ENCODE measurements at places on chromosomes 1 and 21.

GRCh38 chr1:65830306-65830705 lies 37.6 kb downstream of the PDE4B start:
- DNase-seq, result no peak

DNA sequence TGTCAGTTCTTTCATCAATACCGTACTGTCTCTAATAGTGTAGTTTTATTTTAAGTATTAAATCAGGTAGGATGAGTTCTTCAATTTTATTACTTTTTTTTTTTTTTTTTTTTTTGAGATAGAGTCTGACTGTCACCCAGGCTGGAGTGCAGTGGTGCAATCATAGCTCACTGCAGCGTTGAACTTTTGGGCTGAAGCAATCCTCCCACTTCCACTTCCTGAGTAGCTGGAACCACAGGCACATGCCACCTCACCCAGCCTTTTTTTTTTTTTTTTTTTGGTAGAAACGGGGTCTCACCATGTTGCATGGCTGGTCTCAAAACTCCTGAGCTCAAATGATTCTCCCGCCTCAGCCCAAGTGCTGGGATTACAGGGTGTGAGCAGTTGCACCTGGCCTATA lies 44.3 kb downstream of the INAVA start:
- DNase-seq, result no peak

DNA sequence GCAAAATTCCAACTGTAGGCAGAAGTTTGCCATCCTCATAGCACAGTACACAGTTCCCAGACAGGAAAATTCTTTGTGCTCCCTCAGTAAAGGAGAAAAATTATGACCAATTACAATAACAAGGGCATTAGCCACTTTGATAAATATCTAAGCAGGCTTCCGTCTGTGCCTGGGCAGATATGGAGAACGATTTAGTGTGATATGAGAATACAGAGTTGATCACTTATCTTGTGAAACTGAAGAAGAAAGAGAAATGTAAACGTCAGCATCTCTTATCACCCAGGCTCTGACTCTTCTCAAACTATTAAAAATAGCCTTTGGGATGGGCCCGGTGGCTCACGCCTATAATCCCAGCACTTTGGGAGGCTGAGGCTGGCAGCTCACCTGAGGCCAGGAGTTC lies 54.5 kb upstream of the TIAM1 start:
- no peak for DNase-seq

DNA sequence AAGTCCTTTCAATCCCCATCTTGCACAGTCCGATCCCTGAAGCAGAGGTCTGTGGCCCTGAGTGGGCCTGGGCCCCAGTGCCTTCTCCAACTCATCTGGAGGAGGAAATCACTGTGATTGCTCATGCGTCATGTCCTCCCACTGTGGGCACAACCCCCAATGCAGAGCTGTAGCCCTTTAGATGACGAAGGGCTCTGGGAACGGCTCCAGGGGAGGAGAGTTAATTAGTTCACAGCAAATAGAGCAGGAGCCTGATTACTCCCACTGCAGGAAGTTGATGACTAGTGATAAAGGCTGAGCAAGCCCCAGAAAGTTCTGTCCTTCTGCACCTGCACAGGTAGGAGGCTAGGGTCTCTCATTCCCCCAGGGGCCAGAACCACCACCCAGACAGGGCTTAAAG lies 111.5 kb downstream of the CCDC185 start:
- peak; percentile 94 for DNase-seq

DNA sequence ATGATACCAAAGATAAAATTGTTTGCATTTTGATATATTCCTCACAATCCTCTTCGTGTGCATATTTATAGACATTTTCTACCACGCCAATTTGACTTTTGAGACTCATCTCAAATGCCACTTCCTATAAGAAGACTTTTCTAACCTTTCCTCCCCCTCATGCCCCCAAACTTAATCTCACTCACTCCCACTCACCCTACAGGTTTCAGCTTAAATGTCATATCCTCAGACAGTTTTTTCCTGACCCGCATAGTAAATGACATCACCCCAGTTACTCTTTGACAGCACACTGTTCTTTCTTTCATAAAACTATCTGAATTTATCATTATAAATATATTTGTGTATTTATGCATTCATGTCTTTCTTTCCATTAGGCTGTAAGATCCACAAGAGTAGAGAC lies 29.6 kb upstream of the RGS8 start:
- DNase-seq, result no peak

DNA sequence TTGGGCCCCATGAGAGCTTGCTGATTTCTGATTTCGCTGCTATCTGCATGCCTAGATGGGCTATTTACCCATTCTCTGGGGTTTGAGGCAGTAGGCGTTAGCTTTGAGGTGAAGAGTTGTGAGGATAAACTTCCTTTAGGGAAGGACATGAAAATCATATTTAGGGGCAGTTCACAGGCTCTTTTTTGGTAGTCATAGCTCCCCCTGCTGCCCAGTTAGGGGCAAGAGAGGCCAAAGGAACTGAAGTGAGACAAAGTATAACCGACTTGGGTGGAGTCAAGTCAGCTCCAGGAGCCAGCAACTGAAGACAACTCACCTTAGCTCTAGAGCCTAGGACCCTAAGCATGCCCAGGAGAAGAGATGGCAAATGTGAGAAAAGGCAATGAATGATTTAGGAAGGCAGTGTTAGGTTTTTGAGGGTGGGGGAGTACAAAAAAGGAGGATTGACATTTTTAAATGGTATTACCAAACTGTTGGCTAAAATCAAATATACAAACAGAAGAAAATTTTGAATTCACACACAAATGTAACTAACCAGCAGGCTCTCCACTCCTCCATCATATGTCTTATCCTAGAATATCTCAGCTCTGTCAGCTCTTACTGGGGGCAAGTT lies 625.2 kb downstream of the LMO4 start:
- DNase-seq, result peak; percentile 71

GRCh38 chr1:167904652-167905130 lies 9.2 kb downstream of the ADCY10 start:
- peak; percentile 86 for DNase-seq

DNA sequence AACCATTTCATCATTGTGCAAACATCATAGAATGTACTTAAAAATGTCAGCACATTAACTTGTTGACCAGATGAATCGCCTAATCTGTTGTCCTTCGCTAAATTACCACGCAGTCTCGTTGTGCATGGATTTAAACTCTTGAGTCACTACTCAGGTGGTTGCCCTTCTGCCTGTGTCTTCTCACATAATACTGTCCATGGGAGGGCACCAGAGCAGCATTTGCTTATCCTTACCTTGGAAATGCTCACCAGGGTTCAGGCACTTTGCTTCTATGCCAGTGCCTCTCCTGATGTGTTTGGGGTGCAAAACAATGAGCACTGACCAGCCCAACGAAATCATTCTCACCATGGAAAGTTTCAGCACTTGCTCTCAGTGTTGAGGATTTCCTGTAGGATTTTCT lies 559.9 kb downstream of the RWDD3 start:
- no peak for DNase-seq

- no peak for DNase-seq
Measured at GRCh38 chr1:178470411-178470960, 26.3 kb downstream of the CLEC20A start.
